Endothelial cell of umbilical vein (primary cell): ENCODE measurements at places on chromosomes 4 and X. TPM values are rescaled to one million over a fixed set of nuclear protein-coding genes. Genes with fewer than 3 reads are reported as not detected.

FDCSP gene
- not detected in 2 replicates for total RNA-seq

SRPK3 gene
- 0.18 and 0.40 TPM in 2 replicates for total RNA-seq

SNCA gene
- total RNA-seq = 116 and 124 TPM in 2 replicates

CT45A1 gene
- total RNA-seq = not detected in 2 replicates

ARHGAP6 gene
- total RNA-seq = 0.69 and 1.4 TPM in 2 replicates

EXOC1L gene
- not detected in 2 replicates for total RNA-seq

- DNase-seq = no peak
These were observed 434.2 kb downstream of the PPARGC1A start for GRCh38 chr4:23455456-23456158.

DNA sequence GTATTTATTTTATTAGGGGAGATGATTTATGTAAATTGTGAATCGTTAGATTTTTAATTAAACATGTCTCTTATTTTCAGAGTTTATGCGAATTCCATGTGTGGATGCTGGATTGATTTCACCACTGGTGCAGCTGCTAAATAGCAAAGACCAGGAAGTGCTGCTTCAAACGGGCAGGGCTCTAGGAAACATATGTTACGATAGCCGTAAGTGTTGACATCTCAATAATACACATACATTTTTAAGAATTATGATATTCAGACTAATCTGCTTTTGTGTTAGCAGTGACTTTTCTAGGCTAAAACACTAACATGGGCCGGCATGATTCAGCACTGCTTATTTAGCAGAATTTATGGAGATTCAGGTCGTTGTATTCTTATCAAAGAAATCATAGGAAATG is 91.2 kb downstream of the RAP1GDS1 start:
- DNase-seq = peak; percentile 77

GRCh38 chrX:51737091-51737490 is 6.2 kb upstream of the GSPT2 start:
- no peak for DNase-seq

GRCh38 chr4:120691536-120691935 is 231.0 kb downstream of the PRDM5 start:
- no peak for DNase-seq

DNA sequence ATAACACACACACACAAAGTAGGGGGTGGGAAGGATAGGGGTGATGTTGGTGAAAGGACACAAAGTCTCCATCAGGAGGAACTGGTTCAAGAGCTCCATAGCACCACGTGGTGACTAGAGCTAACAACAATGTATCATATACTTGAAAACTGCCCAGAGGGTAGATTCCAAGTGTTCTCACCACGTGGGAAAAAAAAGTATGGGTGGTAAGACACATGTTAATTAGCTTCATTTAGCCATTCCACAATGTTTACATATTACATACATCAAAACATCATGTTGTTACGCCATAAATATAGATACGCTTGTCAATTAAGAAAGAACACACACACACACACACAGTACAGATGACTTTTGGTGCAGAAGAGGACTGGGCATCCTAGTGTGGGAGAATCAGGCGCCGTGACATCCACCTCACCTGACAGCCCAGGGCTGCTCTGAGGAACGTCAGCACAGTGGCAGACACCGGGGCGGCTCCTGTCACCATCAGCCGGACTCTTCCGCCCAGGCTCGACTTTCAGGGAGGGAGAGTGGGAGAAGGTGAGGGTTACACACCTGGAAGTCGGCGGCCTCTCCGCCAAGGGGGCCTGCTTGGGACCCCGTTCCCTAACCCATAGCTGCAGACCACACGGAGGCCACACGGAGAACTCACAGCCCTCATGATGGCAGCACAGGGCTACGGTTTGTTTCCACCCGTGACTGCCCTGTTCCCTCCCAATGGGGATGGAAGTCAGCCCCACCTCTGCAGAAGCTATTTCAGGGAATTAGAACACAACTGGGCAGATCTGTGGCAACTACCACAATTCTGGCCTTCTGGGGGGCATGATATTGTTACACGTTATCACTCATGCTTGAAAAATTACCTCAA is 31.8 kb upstream of the CENPU start:
- DNase-seq = no peak

DNA sequence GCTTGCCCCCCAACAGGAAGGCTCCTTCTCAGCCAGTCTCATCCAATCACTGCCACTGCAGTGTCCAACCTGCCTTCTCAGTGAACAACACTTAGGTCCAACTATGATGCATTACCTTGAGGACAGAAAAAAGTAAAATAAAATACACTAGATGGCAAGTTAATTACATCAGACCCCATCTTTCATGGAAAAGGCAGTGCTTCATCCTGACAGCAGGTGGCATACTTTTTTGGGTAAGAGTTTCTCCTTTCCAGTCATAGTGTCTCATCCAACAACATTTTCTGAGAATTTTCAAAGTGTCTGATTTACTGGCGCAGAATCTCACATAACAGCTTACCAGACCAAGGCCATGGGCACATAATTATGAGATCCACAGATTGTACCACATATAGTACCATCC is 1742.8 kb downstream of the PCDH7 start:
- peak; percentile 5 for DNase-seq

- no peak for DNase-seq
These were observed 402 bp upstream of the UPRT start for GRCh38 chrX:75273483-75273882.

- no peak for DNase-seq
These were observed 540.3 kb upstream of the GALNT7 start for GRCh38 chr4:172628263-172628662.

DNA sequence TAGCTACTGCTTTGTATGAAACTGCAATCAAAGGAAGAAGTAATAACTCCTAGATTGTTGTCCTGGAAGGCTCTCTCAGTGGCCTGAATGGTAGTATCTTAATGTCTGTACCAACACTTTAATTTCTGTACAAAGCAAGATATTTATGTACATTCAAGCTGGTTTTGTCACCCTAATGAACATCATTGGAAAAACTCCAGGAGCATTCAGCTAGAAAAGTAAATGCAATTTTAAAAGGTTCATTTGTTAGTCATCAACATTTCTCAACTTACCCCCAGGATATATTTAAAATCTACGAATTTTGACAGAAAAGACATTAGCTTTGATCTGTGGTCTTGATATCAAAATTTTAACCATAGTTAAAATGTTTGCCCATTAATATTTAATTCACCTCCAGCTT is 80.0 kb upstream of the FGF13 start:
- no peak for DNase-seq

DNA sequence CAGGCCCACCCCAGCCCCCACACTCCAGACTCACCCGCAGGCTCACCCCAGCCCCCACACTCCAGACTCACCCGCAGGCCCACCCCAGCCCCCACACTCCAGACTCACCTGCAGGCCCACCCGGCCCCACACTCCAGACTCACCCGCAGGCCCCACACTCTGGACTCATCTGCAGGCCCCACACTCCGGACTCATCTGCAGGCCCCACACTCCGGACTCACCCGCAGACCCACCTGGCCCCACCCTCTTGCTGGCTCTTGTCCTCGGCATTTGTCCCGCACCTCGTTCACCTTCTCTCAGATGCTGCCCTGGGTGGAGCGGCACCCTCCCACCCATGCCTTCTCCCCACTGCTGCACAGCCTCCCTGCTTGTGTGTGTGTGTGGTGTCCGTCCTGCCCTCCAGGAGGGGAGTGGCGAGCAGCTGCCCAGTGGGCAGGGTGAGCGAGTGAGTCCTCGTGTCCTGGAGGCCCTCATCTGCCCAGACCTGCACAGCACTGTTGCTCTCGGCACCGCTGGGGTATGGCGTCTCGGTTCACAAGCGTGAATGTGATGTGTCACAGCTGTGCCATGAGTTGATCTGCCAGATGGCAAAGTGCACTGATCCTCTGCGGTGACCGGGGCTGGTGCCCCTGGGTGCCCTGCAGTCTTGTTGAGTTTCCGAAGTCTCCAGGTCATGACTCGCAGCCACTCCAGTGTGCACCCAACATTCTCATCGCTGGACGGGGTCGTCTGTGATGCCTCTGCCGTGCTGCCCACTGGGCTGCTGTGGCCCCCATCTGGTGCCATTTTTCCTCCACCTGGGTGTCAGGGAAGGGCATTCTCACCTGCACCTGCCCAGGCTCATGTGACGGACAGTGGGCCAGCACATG is 27.7 kb downstream of the MAEA start:
- DNase-seq = no peak

DNA sequence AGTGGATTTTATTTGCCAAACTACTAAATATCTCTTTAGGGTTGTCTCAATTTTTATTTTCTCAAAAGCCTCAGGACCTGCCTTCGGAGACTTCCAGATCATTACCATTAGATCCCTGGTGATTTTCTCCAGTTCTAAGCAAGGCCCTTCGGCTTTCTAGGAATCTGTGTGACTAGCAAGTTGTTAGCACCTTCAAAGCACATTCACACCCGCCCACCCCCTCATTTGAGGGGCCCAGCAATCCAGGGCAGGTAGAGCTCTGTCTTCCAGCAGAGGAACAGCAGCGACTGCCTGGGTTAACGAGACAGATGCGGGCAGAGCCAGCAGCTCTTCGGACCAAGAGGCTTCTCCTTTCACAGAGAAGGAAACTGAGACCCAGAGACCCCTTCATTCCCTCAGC is 2.0 kb downstream of the WDR1 start:
- no peak for DNase-seq

GRCh38 chr4:60648774-60649173 is 551.4 kb upstream of the ADGRL3 start:
- no peak for DNase-seq

- no peak for DNase-seq
These were observed 24.5 kb upstream of the TAPT1 start for GRCh38 chr4:16250661-16251365.

DNA sequence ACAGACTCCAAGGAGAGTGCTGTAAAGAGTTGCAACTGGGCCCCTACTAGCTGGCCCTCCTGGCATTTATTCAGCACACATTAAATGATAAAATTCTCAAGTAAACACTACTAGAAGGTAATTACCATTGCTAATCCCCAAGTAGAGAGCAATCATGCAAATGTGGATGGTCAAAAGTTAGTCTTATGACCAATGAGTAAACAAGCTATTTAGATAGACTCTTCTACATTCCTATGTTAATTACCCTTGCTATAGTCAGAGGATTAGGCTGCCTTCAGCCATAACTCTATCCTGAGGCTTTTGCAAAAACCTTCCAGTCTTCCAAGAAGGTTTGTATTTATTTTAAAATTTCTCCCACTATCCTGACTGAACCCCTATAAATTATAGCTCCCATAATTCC is 28.3 kb upstream of the HPGD start:
- no peak for DNase-seq

DNA sequence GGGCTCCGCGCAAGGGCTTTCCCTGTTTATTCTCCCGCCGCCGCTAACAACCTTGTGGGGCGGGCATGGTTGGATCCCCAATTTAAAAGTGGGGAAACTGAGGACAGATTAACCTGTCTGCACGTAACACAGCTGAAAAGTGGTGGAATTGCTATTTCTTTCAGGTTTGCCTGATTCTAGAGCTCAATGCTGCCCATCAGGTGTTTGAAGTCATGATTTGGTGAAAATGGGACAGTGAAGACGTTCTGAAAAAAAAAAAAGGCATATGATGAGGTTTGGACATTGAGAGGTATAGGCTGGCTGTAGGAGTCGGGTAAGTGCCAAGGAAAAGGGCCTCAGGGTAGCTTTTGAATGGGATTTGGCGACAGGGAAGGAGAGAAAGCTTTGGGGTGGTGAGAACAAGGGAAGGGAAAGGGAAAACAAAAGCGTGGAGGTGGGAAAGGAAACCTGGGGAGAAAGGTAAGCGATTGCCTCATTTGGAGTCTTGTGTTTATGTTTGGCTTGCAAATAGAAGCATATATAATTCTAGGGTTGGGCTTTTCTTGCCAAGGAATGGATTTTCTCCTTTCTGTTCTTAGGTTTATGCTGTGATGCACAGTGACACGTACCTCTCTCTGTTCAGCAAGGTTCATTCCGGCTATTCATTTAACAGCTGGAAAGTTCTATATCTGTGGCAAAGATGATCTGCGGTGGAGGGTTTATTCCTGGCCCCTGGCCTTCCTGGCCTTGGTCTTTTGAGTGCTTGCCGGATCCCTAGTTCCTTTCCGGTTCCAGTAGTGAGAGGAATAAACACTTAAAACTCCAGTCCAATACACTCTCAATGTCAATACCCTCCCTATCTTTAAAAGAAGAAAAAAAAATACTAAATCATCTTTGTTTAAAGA is 2.4 kb upstream of the STIM2 start:
- no peak for DNase-seq

DNA sequence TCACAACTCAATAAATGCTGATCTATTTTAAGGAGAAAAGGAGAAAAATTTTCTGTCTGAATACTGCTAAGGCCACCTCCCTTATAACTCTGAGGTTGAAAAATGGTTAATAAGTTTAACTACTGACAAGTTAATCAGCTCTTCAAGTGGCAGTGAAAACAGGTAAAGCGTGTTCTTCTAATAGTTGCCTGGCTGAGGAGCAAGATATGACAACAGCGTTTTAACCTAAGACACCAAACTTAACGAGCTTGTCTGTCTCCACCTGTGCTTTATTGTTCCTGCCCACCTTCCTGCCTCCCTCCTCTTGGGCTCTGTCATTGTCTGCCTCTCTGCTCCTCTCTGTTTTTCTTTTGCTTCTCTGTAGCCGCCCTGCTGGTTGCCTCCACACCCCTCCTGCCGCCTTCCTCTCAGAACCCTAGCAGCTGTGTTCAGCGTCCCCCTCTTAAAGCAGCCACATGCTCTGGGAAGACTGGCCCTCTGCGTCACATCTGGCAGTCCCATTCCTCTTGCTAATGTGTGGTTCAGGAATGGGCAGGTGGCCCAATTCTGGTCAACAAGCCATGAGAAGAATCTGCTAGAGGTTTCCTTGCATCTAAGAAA is 4.3 kb upstream of the TSPAN5 start:
- DNase-seq = no peak

DNA sequence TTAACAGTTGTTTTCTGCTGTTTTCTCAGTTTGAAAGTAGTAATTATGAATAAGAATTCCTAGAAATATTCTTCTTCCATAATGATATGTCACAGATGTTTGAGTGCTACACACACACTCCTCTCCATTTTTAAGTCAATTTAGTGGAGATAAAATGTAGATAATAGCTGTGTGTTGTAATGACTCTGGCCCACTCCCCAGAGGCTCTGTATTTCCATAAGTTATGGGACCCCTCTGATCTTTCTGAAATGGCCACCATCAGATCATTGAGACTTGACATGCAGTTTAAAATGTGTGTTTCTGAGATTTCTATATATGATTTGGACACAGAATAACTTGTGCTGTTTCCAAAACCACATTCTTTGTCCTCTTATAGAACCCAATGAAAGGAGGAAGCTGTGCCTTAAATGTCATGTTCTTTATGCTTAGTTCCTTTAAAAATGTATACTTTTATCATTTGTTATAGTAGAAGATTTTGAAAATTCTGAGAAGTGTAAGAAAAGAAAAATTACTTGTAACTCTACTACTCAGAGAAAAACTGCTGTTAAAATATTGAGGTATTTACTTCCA is 46.4 kb downstream of the GAB1 start:
- no peak for DNase-seq
